ENCODE measurements at places on chromosomes 5 and 9. TPM values are rescaled to one million over a fixed set of nuclear protein-coding genes. Genes with fewer than 3 reads are reported as not detected.

- no peak for DNase-seq
Observed at GRCh38 chr5:172867761-172868435, 33.8 kb downstream of the ERGIC1 start.

Gene FGF1
- not detected for polyA plus RNA-seq

Gene IFNK
- polyA plus RNA-seq, result not detected

Gene TNC
- polyA plus RNA-seq, result 0.09 TPM
